Left cardiac atrium (tissue), 4 donors: ENCODE measurements at places on chromosomes 11 and 22.

DNA sequence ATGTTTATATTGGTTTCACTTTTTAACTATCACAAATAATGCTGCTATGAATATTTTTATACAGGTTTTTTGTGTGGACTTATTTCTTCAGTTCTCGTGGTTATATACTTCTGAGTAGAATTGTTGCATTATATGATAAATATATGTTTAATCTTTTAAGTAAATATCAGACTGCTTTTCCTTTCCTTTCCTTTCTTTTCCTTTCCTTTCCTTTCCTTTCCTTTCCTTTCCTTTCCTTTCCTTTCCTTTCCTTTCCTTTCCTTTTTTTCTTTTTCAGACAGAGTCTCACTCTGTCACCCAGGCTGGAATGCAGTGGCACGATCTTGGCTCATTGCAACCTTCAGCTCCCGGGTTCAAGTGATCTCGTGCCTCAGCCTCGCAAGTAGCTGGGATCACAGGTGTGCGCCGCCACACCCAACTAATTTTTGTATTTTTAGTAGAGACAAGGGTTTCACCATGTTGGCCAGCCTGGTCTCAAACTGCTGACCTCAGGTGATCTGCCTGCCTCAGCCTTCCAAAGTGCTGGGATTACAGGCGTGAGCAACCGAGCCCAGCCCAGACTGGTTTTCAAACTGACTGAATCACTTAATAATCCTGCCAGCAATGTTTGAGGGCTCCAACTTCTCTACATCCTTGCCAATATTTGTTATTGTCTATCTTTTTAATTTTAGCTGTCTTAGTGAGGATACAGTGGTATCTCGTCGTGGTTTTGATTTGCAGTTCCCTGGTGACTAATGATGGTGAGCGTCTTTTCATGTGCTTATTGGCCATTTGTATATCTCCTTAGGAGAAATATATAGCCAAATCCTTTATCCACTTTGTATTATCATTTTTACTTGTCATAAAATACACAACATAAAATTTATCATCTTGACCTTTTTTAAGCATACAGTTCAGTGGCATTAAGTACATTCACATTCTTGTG, 21.9 kb downstream of the HTR3B start:
- no peak for DNase-seq

DNA sequence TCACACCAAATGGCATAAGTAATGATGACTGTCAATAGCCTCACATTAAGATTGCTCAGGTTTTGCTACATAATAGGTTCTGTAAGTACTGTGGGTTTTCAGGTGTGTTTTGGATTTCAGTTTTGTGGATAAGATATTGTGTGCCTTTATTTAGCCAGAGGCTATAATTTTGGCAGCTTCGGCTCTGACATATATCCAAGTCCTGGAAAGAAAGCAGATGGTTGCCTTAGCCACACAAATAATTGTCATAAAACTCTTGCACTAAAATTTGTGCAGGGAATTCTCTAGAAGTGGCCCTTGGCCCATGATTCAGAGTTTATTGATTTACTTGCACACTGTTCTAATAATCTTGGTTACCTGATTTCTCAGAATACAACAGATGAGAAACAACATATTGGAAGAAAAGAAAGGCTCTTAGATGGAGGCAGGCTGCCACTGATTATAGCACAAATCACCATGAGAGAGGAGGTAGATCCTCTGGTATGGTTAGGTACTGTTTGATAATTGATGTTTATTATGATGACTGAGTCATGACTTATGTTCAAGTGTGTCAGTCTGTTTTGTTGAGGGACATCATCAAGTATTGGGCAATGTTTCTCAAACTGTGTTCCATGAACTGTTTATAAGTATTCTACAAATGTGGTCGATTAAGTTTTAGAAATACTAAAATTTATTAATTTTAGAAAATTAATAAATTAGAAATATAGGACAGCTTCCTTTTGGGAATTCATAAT, 9.6 kb downstream of the REXO2 start:
- no peak for DNase-seq

DNA sequence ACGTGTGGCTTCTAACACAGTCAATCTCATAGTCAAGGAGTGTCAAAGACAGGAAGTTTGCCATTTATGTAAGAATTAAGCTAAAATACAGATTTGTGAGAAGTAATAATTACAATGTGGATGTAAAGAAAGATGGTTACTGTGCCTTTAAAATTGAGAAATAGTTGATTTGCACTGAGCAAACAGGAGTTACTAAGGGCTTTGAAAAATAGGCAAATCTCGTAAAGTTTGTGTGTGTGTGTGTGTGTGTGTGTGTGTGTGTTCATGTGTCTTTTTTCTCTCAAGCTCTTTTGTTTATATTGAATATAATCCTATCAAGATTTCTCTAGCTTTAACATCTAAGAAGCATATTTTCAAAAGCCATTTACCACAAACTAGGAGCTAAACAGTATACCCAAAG, 2284.5 kb downstream of the LRRC4C start:
- no peak for DNase-seq

- no peak for DNase-seq
Measured at GRCh38 chr22:26429458-26430286, 612 bp downstream of the ASPHD2 start.

- DNase-seq, result no peak
Measured at GRCh38 chr11:17129003-17129402, 51.5 kb upstream of the RPS13 start.

DNA sequence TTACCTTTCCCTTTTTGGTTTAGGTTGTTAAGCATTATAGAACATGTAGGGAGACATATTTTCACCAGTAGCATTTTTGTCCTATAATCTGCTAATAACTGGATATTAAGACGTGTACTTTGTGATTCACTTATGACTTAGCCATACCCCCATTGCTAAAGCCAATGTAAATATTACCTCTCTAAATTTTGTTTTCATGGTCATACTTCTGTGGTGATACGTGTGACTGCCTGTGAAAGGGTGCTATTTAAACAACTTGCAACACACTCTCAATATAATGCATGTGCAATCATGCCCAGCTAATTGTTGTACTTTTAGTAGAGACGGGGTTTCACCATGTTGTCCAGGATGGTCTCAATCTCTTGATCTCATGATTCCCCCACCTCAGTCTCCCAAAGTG, 36.2 kb upstream of the PAK1 start:
- DNase-seq, result no peak

GRCh38 chr11:34223021-34223813, 117.8 kb downstream of the NAT10 start:
- DNase-seq, result peak; percentile 80

DNA sequence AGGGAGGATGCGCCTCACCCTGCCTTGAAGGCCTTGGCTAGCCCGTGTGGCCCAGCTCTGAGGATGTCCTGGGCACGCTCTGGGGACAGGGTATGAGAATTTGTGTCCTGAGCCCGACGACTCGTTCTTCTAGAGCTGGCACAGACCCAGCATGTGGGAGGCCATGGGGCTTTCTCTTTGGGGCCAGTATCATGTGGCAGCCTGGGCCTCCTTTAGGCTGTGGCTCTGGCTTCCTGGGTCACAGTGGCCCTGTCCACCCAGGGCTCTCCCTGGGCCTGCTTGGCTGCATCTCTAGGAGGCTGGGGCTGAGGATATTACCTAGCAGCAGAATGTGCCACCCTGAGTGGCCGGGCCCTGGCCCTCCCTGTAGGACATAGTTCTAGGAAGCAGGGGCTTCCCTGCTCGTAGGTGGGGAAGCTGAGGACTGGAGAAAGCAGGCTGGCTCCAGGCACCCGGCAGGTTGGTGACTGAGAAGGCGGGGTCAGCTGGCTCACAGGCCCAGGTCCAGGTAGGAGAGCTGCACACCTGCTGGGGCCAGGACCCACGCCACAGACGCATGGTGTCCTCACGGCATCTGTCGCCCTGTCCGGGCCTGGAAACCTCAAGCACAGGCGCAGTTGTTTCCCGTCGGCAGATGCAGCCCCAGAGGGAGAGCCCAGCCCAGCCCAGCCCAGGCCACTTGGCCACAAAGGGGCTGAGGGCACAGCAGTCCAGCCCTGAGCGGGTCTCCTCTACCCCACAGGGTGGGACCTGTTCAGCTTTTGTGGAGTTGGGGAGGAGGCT, 6.8 kb downstream of the CCDC188 start:
- no peak for DNase-seq

GRCh38 chr11:72471005-72471898, 36.9 kb upstream of the CLPB start:
- DNase-seq, result peak; percentile 62

DNA sequence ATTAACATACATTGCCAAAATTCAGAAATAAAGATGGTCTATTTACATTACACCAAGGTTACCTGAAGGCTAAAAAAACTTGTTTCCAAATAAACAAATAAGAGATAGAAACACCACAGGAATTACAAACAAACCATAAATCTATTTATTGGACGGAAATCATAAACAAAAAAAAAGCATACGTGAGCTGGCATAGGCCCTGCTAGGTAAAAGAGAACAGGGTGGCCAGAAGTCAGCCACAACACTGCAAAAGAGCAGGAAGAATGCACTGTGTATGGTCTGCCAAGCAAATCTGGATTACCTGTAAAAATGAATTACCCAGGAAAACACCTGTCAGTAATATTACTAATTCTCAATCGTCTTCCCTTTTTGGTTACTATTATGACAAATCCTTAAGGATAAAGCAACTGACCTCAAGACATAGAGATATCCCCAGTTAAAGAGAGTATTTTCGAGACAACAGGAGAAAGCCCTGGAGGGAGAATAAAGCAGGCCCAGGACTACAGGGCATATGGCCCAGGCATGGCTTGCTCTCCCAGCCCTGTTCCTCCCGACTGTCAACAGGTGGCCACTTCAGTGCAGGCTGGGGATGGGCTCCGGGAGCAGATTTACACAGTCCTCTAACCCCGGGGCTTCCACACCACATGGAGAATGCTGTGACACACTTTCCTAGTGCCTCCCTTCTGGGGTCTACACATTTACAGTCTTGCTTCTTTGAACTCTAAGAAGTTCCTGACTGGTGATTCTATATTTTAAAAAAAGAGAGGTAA, 18.0 kb downstream of the PPP2R1B start:
- DNase-seq, result no peak

GRCh38 chr11:56700242-56700913, 1.5 kb downstream of the OR9G1 start:
- DNase-seq, result no peak

GRCh38 chr22:36761553-36762240, 14.2 kb downstream of the IFT27 start:
- no peak for DNase-seq

- no peak for DNase-seq
Measured at GRCh38 chr11:67030976-67031375, 8.0 kb downstream of the SYT12 start.

DNA sequence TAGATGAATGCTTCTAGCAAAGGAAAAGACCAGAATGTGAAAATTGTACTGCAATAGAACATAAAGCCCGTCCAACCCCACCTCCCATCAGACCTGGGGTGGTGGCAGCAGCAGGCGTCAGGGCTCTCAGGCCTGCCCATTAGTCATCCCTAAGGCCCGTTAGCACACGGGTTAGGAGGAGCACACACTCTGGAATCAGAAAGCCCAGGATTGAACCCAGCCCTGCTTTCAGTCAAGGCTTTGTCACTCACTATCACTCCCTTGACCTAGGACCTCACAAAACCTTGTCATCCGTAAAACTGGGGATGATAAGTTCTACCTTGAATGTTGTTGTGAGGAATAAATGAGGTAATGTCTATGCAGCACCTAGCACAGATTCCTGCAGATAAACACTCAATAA, 26.9 kb downstream of the MICAL3 start:
- DNase-seq, result no peak
